Ammon's horn (tissue), 1 donor: ENCODE measurements at places on chromosomes 5 and 9.

DNA sequence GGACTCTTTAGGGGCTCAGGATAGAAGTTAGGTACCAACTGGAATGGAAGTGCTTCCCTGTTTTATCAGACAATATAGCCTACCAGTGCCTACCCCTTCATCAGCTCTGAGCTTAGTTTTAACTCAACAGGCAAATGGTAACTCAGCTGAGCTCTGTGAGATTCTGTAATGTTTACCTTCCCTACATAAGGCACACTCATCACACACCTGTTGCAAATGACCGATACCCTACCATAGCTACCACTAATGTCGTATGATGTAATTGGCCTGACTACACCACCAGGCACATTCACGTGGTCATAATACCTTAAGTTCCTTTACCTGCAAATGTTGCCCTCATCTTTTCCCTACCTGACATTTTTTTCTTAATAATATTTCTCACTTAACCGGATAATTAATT, 254.8 kb downstream of the ADGRV1 start:
- DNase-seq, result no peak

- DNase-seq, result no peak
These were observed 71.0 kb upstream of the RNU6ATAC start for GRCh38 chr9:134235366-134235765.

DNA sequence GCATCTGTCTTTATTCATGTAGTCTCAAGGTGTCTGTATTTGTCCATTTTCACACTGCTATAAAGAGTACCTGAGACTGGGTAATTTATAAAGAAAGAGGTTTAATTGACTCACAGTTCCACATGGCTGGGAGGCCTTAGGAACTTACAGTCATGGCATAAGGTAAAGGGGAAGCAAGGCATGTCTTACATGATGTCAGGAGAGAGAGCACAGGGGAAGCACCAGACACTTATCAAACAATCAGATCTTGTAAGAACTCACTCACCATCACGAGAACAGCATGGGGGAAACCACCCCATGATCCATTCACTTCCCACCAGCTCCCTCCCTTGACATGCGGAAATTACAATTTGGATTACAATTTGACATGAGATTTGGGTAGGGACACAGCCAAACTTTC, 44.2 kb downstream of the NLN start:
- no peak for DNase-seq

GRCh38 chr5:3657364-3658022, 61.9 kb downstream of the IRX1 start:
- no peak for DNase-seq

- peak; percentile 47 for DNase-seq
These were observed 95.3 kb downstream of the RGS3 start for GRCh38 chr9:113558632-113559502.

- no peak for DNase-seq
These were observed 10.5 kb downstream of the ZDHHC12 start for GRCh38 chr9:128713411-128713780.

DNA sequence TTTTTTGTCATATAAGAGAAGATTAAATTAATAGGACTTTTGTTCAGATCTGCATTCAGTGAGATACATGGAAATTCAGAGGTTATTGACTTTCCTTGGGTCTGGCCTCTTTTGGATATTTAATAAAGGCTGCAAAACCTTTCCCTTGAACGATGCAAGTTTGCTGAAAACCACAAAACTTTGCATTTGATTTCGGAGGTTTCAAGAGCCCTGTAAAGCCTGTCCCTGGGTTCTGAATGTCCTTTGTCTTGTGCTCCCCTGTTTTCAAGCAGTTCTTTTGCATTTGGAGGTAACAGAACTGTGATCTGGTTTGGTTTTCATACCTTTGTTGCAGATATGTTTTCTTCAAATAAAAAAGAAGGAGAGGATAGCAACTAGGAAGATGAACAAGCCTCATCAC, 188.1 kb upstream of the DMRT1 start:
- DNase-seq, result no peak

- peak; percentile 37 for DNase-seq
These were observed 35.7 kb upstream of the ORM1 start for GRCh38 chr9:114287001-114287762.

- DNase-seq, result peak; percentile 46
These were observed 47.6 kb downstream of the PDCD1LG2 start for GRCh38 chr9:5557606-5558587.

DNA sequence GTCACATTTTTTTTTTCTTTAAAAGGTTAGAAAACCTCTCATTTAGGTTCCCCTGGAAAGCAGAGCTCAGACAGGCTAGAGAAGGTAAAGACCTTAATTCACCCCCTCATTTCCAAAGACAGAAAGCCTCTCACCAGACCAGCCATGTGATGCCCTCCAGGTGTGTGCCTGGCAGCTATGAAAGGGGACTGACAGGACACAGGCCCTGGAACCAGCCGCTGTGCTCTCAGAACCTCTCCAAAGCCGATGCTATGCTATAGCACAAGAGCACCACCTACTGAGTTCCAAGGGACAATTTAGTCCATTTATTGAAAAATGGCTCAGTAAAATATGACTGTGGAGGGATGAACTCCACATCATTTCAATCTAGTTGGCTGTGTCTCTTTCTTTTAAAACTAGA, 48.8 kb downstream of the FANCC start:
- peak; percentile 60 for DNase-seq

- no peak for DNase-seq
These were observed 25.6 kb downstream of the ISOC1 start for GRCh38 chr5:129120158-129120581.

- DNase-seq, result no peak
These were observed 21.0 kb downstream of the CDKL3 start for GRCh38 chr5:134345996-134346395.
